ENCODE measurements at places on chromosomes 11 and 22. TPM values are rescaled to one million over a fixed set of nuclear protein-coding genes. Genes with fewer than 3 reads are reported as not detected.

DNA sequence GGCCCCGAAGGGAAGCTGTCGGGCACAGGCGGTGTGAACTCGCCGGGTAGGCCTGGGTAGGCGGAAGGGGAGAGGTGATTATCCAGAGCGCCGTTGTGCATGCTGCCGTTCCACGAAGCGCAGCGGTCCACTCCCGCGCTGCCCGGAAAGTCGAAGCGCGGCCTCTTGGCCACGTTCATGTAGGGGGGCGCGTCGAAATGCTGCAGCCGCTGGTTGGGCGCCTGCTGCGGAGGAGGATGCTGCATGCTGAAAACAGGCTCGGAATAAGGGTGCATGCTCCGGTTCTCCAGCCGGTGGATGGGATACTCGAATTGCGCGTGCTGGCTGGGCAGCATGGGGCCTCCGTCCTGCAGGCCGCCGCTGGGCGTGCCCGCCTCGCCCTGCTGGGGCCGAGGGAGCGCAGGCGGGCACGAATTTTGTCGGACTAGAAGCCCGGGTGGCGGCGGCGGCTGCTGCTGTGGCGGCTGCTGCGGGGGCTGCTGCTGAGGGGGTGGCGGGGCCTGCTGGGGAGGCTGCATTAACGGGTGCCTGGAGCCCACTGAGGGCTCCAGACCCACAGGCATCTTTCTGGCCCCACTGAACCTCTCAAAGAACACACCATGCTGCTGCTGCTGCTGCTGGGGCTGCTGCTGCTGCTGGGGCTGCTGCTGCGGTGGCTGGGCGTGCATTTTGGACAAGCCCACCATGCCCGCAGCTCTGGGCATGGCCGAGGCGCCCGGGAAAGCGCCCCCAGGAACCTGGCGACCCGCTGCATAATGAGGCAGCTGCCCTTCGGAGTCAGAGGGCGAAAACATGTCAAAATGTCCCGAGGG lies 2.3 kb downstream of the MN1 start:
- DNase-seq, result no peak

The TMEM86A gene
- 1.7 TPM for total RNA-seq

DNA sequence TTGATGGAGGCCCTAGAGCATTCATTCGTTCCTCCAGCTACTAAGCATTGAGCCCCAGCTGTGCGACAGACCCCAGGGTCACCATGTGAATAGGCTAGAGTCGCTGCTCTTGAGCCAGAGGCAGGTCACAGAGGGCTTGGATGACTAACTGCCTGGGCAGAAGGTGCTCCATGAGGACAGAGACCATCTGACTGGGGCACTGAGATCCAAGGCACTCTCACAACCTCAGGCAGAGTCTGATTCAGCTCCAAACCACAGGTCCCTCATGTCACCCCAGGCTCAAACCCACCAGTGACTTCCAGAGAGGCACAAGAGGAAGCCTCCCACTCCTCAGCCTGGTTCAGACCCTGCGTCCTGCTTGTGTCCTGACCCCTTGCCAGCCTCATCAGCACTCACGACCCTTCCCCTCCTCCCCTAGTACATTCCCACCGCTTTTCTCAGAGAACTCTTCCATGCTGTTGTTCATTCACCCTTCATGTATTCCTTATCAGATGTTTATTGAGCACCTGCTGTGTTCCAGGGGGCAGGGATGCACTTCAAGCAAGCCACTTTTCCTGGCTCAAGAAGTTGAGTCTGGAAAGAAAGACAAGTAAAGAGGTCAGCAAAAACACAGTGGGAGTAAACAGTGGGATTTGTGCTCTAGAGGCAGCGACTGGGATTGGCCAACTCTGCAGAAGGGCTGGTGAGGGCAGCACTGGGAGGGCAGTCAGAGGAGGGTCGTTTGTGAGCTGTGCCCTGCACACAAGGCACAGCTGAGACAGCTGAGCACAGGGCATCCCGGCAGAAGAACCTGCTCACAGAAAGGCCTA lies 9.3 kb downstream of the OAF start:
- DNase-seq, result no peak

- no peak for DNase-seq
Observed at GRCh38 chr11:83611600-83611999, 325.4 kb upstream of the CCDC90B start.

DNA sequence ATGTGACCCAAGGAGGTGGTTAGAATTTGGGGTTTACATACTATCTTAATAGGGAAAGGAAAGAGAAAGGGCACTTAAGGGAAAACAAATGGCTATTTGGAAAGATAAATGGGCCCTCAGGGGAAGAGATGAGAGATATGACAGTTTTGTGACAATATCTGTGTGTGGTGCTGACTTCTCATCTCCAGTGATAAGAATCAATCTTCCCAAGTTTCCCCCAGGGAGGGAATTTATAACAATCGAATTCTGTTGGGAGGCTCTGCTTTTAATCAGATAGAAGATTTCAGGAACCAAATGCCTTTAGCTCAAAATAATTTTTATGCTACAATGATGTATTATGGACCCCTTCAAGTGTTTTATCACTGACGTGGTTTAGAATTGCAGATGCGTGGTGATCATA lies 46.3 kb upstream of the PAMR1 start:
- DNase-seq, result no peak

DNA sequence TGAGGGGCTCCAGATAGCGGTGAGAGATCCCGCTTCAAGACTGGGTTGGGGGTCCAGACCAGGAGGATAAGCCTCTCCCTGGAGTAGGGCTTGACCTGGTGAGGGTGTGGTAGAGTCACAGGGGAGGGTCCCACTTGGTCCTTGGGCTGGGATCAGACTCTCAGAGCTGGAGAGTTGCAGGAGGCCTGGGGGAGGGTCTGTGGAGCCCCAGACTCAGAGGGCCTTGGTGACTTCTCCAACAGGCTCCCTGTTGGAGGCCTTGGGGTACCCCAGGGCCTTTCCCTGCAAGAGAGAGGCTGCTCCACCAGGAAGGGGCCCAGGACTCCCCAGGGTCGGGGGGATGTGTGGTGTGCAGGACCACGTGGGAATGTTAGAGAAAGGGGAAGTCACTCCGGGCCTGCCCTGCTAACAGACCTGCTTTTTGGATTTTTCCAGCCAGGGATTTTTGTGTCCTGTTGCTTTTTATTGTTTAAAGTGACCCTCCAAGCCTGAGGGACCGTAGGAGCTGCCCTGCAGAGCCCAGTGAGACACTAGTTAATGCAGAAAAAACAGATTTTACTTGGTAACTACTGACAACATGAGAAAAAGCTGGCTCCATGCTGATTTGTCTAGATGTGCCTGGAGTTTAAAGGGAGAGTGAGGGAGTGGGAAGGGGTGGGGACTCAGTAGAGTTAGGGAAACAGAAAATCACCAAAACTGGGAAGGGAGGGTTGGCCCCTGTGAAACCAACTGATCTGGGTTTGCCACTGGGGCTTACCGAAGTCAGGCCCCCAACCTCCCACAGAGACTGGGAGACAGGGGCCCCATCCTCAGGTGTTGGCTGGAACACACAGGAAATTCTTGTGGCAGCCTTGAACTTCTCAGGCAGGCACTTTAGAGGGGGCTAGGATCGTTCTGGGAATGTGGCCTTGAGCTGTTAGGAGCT lies 801 bp upstream of the TXNRD2 start:
- no peak for DNase-seq

DNA sequence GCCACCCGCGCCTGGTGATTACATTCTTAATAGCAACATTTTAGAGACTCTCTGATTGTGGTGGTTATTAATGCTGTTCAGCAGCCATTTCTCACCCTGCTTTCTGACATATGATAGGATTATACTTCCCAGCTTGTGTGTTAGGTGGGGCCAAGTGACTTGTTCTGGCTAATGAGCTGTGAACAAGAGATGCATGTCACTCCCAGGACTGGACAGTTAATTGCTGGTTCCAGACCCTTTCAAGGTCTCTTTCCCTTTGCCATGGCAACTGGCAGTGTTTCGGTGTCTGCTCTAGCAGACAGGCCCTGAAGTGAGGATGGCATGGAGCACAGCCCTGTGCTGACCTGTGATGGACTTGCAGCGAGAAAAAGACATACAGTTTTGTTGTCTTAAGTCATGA lies 8.9 kb upstream of the PTPRJ start:
- DNase-seq, result no peak

GRCh38 chr11:10984250-10984649 lies 126.4 kb upstream of the ZBED5 start:
- DNase-seq, result no peak

The ETS1 gene
- 33.7 TPM for total RNA-seq

DNA sequence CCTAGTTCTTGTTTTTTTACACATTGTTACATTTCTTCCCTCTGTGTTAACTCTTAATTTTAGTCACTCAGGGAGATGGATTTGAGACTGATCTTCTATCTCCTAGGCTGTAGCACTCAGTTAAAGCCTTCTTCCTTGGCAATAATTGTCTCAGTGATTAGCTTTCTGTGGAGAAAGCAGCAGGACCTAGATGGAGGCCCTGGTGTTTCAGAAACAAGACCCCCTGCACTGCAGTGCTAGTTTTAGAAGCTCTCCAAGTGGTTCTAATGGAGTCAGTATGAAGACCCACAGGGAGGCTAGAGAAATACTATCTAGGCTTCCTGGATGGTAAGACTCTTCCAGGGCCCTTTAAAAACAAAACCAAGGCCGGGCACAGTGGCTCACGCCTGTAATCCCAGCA lies 4.1 kb upstream of the PC start:
- DNase-seq, result no peak

- DNase-seq, result no peak
Observed at GRCh38 chr11:1783725-1784529, 20.2 kb upstream of the CTSD start.

GRCh38 chr11:100789500-100789899 lies 102.4 kb downstream of the ARHGAP42 start:
- DNase-seq, result no peak

- no peak for DNase-seq
Observed at GRCh38 chr11:82686211-82686610, 47.5 kb downstream of the FAM181B start.

- no peak for DNase-seq
Observed at GRCh38 chr11:124569697-124570096, at the start of gene OR8A1. Gene OR8A1 (plus strand): TSS chr11:124569997. CDS start chr11:124570120, 123 bp downstream.

- DNase-seq, result no peak
Observed at GRCh38 chr11:116702772-116703385, 69.9 kb downstream of the BUD13 start.

- DNase-seq, result peak; percentile 76
Observed at GRCh38 chr11:69700278-69701140, 3.3 kb downstream of the FGF19 start.

The MUC6 gene
- total RNA-seq, result not detected

- DNase-seq, result no peak
Observed at GRCh38 chr11:94740083-94741021, 27.8 kb upstream of the AMOTL1 start.

The RNF214 gene
- 33.7 TPM for total RNA-seq

GRCh38 chr11:2666828-2667570 lies 32.8 kb downstream of the KCNQ1OT1 start:
- DNase-seq, result no peak

- DNase-seq, result no peak
Observed at GRCh38 chr11:60504219-60504905, 10.8 kb upstream of the MS4A13 start.

- DNase-seq, result no peak
Observed at GRCh38 chr11:106497822-106498221, 420.4 kb downstream of the AASDHPPT start.

The PVALB gene
- 1.7 TPM for total RNA-seq

The BDNF gene
- 5.4 TPM for total RNA-seq

GRCh38 chr22:49882519-49883293 lies 29.1 kb downstream of the ZBED4 start:
- DNase-seq, result no peak

The PARVA gene
- 13.5 TPM for total RNA-seq

- DNase-seq, result no peak
Observed at GRCh38 chr11:113796663-113797259, 17.2 kb downstream of the CLDN25 start.

The YPEL1 gene
- 7.6 TPM for total RNA-seq

GRCh38 chr11:122862091-122862490 lies 20.5 kb upstream of the JHY start:
- DNase-seq, result no peak

The BCO2 gene
- 0.82 TPM for total RNA-seq

GRCh38 chr11:96033095-96033494 lies 109.2 kb upstream of the MTMR2 start:
- no peak for DNase-seq

DNA sequence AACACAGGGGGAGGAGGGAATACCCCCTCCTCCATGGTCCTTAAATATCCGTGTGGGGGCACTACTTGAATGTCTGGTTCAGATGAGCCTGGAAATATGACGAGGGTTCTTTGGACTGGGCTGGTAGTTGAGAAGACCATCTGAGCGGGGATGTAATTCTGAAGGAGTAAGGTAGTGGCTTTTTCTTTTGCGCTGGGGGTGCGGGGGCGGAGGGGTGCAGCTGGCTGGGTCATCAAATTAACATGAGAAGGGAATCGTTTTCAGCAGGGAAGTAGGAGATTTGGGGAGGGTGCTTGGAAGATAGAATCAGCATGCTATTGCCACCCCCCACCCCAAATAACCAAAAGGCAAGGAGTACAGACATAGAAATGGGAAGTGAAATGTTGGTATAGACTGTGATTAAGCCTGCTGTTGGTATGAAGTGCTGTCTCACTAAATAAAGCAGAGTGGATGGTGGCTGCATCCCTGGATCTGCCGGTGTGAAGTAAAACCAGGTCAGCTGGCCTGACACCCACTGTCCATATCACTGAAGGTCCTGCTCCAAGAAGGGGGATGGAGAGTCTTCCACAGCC lies 121.9 kb upstream of the HSD17B12 start:
- no peak for DNase-seq

GRCh38 chr22:37611207-37611606 lies 2.6 kb downstream of the GGA1 start:
- DNase-seq, result no peak

- DNase-seq, result no peak
Observed at GRCh38 chr22:30195245-30196140, 51.1 kb downstream of the LIF start.

DNA sequence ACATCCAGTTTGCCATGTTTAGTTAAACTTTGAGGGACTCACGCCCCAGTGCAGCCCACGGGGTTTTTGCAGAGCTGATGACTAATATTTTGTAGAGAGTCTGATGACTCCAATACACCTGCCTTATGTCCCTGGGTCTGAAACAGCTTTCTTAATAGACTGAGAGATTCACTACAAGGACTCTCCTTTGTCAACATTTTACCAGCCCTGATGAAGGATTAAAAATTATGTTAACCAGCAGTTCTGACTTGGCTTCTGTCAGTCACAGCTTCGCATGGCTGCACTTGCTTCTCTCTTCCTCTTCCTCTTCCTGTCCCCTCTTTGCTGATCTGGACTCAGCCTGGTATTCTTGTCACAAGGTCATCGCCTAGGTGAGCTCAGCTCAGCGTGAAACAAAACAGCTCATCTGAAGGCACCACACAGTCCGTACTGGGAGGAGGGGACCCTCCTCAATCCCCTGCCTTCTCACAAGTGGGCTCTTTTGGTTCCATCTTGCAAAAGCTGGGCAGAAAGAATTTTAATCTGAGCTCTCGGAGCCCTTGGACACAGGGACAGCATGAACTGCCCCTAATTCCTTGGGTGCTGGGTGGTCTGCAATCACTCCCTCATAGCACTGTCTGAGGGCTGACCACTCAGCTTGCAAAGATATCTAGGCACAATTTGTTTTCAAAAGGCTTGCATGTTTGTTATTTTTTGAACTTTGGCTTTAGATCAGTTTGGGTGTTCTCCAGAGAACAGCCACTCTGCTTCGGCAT lies 38.1 kb upstream of the POU2AF1 start:
- DNase-seq, result no peak

- peak; percentile 70 for DNase-seq
Observed at GRCh38 chr22:25420925-25421904, 143.3 kb upstream of the GRK3 start.

The TECTA gene
- 0.77 TPM for total RNA-seq

The DSCAML1 gene
- 0.27 TPM for total RNA-seq
